ENCODE measurements at places on chromosomes 13 and 19. TPM values are rescaled to one million over a fixed set of nuclear protein-coding genes. Genes with fewer than 3 reads are reported as not detected.

SIGLEC7 gene
- total RNA-seq: 0.40 TPM

CEACAM5 gene
- total RNA-seq: not detected

NTN5 gene
- total RNA-seq: 1.8 TPM

POGLUT2 gene
- total RNA-seq: 8.2 TPM

EMC10 gene
- 60.7 TPM for total RNA-seq
